ENCODE measurements at places on chromosomes 12 and 14.
A peak's percentile ranks its signal among the peaks of the same experiment; 100 is the strongest.

- no peak for DNase-seq
Observed at GRCh38 chr12:59708064-59708463, 112.2 kb downstream of the SLC16A7 start.

DNA sequence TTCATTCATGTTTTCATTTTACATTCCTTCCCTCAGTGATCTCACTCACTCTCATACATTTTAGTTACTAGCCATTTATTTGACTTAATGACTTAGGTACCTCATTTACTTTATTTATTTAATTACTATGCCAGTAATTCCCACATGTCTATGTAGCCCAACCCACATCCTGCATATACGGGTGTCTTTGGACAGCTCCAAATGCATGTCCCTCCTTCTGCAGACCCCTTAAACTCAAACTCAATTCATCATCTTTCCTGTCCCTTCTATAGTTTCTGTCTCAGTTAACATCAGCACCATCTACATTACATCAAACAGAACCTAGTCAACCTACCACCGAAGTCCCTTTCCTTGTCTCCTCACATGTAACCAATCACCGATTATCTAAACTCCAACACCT lies 2.8 kb downstream of the CLEC1A start:
- no peak for DNase-seq

- no peak for DNase-seq
Observed at GRCh38 chr12:104376650-104377513, 73.3 kb downstream of the EID3 start.

DNA sequence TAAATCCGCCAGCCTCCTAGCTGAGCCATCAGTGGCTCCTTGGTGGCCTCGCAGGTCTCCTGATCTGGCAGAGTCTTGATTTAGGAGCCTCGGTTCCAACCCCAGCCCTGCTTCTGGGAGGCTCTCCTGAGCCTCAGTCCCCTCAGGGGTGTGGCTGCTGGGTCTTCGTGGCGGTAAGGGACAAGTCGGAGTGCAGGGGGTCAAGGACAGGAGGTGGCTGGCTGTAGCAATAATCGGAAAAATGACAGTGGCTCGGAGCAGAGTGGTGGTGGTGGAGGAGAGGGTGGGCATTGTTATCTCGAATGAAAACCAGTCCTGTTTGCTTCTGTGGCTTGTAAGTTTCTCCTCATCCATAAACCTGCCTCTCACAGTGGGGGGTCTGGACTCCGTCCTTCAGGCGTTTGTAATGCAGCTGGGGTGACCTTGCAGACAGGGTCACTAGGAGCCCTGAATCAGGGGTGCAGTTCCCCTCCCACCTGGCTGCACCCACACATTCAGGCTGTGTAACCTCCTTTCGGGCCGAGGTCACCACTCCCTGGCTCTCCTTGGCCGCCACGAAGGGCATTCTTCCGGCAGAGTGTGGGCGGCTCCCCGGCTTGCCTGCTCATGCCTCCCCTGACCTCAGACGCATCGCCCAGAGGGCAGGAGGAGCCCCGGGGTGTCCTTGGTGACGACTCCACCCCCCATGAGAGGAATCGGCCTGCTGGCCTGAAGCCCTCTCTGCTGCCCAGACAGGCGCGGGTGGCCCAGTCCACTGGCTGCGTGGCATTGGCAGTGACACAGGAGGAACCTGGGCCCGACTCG lies 8.1 kb downstream of the BCL7A start:
- no peak for DNase-seq

- DNase-seq, result no peak
Observed at GRCh38 chr12:26633591-26634210, 199.3 kb downstream of the ITPR2 start.

- no peak for DNase-seq
Observed at GRCh38 chr12:48157889-48158370, 615 bp upstream of the ASB8 start.

- no peak for DNase-seq
Observed at GRCh38 chr14:99879401-99880295, 86.4 kb downstream of the EML1 start.

GRCh38 chr12:34108405-34108803 lies 86.1 kb downstream of the ALG10 start:
- no peak for DNase-seq

DNA sequence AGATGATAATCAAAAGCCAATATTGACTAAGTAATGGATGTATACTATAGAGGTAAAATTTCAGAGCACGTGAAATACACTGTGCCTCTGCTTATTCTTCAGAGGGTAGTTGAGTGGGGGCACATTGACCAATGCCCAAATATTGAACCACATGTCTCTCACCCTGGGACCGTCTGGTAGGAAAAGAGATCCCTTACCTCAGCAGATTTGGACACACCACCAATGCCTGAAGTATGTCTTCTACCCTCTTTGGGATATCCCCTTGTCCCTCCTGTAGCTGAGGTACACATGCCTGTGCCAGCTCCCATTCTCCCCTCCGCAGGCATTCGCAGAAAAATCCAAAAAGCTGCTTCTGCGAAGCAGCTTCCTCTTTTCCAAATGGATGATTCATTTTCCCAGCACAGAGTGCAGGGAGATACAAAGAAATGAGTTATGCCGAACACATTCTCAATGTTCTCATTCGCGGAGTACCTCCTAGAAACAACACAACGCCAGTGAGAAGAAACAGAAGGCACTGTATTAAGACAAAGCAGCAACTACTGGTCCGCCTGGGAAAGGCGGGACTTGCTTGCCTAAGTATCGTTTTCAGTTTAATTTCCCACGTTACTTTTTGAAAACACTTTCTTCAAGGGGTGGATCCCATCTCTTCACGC lies 691 bp downstream of the ZFYVE26 start:
- peak; percentile 40 for DNase-seq

GRCh38 chr14:59337141-59337611 lies 128.0 kb downstream of the GPR135 start:
- DNase-seq, result no peak

- DNase-seq, result no peak
Observed at GRCh38 chr12:83629931-83630330, 943.2 kb downstream of the TMTC2 start.

DNA sequence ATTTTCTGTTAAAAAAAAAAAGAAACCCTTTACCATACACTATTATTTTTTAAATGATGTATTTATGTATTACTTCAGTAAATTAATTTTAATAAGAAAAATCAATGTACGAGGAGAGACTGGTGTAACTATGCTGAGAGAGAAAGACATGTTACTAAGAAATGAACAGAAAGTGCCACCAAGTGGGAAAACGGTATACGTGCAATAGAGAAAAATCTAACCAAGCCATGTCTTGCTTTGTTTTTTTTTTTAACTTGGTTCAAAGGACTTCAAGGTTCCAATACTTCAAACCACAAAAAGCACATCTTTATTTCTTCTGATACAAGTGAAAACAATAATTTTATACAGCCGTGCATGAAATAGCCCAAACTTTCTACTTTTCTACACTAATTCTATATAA lies 22.9 kb downstream of the NDUFA12 start:
- peak; percentile 36 for DNase-seq

- no peak for DNase-seq
Observed at GRCh38 chr12:104887452-104887851, 70.6 kb downstream of the SLC41A2 start.

- no peak for DNase-seq
Observed at GRCh38 chr12:108097160-108097911, 31.8 kb upstream of the WSCD2 start.

GRCh38 chr12:103928682-103929045 lies 1.5 kb upstream of the HSP90B1 start:
- peak; percentile 81 for DNase-seq

DNA sequence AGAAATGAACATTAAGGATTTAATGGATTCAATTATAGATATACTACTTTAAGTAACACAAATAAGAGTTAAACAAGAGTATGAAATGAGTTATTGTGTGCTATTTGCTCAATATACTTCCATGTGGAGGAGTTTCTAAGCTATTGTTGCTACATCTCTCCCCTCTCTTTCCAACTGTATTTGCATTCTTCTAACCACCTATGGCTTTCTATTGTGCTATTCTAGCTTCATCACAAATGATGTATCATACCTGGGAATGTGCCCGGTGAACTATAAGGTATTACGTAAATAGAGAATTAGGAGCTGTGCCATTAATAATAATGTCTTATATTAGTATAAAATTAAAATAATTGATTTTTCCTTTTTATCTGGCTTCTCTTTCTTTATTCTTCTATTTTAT lies 87.1 kb upstream of the PLEKHG7 start:
- no peak for DNase-seq

DNA sequence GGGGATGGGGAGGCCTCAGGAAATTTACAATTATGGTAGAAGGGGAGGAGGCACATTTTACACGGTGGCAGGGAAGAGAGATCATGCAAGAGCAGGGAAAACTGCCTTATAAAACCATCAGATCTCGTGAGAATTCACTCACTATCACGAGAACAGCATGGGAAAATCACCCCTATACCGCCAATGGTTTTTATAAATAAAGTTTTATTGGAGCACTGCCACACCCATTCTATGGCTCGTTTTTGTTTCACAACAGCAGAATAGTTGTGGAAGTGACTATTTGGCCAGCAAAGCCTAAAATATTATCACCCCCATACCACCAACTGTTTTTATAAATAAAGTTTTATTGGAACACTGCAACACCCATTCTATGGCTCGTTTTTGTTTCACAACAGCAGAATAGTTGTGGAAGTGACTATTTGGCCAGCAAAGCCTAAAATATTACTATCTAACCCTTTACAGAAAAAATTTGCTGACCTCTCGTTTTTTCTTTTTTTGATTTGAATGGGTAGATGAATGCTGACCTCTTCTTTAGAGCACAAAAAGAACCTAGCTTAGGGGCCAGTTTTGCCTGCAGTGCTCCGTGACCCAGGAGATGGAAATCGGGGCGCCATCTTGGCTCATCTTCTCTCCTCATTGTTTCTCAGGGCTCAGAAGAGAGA lies 77.3 kb upstream of the RIN3 start:
- DNase-seq, result no peak

DNA sequence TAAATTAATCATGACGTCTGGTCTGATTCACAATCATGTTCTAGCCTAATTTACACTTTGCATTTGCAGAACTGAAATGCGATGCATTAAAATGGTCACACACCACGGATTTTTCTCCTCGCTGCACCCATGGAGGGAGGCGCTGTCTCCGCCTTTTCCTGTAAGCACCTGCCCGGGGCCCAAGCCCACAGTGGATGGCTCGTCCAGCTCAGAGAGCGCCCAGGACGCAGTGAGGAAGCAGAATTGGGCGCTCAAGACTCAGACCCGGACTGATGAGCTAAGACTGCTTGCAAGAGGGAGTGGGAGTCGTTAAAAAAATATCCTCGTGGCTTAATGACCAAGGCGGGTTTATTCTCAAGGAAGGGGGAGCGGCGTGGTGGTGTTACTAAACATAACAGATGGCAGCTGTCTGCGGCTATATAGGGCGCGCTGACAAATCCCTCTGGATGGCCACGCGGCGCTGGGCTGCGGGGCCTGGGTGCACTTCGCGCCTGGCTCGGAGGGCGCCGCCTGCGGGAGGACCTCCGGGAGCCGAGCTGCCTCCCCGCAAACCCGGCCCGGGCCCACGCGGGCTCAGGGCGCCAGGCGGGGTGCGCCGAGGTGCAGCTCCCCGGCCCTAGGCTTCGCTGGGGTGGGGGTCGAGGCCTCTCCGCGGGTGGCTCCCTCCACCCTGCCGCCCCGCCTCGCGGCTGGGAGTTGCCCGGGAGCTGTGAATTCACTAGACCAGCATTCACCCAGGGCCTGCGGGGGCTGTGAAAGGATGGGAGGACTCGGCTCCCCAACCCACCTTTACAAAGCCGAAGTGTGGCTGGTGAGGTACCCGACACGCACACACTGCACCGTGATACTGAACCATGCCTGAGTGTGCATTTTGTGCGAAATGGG lies 78.7 kb downstream of the PPM1A start:
- DNase-seq, result no peak

GRCh38 chr12:109736552-109737108 lies 23.0 kb downstream of the FAM222A start:
- DNase-seq, result peak; percentile 30

- no peak for DNase-seq
Observed at GRCh38 chr12:27673101-27673718, 23.0 kb upstream of the REP15 start.

DNA sequence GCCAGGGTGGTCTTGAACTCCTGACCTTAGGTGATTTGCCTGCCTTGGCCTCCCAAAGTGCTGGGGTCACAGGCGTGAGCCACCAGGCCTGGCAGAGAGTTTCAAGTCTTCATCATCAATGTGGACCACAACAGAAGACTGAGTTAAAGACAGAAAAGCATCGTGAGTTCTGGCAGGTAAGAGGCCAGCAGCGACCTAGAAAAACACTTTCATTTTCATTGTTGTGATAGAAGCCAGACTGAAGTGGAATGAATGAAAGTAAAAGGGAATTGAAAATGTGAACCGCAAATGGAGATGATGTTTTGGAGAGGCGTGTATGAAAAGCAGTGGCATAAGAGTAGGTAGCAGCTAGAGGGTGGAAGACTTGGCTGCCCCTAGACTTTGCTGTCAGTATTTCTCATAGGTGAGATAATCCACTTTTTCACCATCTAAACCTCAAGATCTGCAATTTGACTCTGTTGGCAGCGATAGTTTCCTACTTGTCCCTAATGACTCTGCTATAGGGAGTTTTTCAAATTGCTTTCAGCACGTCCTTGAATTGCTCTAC lies 47.1 kb upstream of the PLEKHA5 start:
- DNase-seq, result no peak

GRCh38 chr12:82054566-82054965 lies 295.4 kb upstream of the PPFIA2 start:
- DNase-seq, result no peak

GRCh38 chr12:68070957-68071356 lies 81.7 kb downstream of the IFNG-AS1 start:
- DNase-seq, result no peak

DNA sequence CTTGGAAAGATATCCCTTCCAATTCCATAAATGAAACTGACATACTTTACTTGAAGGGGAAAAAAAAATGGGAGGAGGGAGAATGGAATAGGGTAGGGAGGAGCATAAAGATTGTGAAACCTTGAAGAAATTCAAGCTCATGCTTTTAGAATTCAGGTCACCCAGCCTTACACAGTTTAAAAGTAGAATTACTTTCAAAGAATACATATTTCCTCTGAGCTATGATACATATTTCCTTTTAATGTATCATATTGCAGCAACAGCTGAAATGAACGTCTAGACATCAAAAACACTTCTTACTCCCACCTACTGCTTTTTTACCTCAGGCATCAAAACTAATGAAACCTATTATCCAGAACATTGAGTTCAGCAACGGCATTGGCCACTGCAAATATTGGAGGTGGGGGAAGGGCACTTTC lies 156.0 kb downstream of the MED13L start:
- DNase-seq, result no peak

DNA sequence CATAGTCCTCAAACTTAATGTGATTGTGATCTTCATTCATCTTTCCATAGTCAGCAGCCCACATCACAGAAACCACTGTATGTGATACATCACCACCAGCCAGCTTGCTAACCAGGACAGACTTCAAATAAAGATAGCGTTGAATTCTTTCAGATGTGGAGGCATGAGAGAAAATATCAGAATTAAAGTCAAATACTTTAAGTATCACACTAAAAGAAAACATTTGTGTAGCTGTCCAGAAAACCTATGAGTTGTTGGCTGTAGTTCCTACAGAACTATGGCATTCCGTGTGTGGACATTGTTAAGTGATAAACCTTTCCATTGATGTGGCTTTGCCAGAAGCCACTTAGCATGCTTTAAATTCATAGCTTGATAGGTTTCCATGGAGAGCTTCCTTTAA lies 105.1 kb downstream of the LLPH start:
- DNase-seq, result no peak

Data from KBM-7 (cell line).